ENCODE measurements at places on chromosomes 6 and 20.

DNA sequence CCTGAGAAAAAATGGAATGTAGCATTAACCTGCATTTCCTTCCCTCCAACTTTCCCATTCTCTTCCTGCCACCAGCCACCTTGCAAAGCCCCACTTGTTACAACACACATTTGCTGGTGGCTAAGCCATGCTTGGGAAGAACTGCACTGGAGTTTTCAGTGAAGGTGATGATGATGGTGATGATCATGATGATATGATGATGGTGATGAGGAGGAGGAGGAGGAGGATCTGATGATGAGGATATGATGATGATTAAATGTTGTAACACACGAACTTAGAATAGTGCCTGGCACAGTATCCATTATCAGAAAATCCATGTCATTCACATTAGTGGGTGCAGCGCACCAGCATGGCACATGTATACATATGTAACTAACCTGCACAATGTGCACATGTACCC is 297.2 kb downstream of the TSHZ2 start:
- DNase-seq: no peak

GRCh38 chr6:170249817-170250216 is 41.1 kb downstream of the DLL1 start:
- no peak for DNase-seq

DNA sequence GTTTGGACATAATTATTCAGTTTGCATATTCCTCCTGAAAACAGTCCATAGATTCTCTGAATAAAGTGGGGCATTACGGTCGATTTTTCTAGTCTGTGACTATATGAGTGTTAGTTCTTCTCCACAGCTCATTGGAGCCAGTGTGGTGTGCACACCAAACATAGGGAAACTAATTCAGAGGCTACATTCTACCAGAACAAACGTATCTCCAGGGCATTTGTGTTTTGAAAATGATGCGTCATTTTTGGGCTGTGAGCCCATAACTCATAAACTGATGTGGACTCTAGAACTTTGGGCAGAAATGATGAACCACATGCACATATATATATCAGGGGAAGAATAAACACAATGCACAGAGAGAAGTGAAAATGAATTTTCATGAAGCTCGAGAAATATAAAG is 41.8 kb downstream of the C6orf58 start:
- no peak for DNase-seq

DNA sequence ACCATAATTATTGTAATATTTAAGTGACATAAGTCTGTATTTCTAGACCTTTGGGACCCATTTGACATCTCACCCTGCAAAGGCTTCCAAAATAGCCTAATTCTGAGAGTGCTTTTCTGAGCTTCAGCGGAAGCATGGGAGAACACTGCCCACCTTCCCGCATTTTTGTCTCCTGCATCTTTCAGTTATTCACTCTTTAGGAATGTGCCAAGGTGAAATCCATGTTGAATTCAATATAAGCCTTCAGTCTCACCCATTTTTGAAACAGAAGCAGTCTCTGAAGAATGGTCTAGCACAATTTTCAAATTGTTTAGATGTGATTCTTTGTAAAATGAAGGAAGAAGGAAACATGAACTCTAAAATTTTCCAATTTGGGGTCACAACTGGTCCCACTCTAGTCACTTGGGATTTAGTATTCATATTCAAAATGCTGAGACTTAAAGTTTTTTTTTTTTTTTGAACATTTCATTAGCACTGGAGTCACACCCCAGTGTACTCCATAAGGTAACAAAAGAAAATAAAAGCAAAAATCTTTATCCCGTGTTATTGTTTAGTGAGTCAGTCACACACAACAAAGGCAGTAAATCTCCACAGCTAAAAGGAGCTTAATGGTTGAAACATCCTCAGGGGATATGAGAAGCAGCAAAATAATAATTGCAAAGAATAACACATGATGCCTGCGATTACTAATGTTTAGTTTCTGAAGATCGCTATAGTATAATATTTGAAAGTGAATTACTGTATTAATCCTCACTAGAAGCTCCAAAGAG is 479.9 kb upstream of the BTBD3 start:
- no peak for DNase-seq

DNA sequence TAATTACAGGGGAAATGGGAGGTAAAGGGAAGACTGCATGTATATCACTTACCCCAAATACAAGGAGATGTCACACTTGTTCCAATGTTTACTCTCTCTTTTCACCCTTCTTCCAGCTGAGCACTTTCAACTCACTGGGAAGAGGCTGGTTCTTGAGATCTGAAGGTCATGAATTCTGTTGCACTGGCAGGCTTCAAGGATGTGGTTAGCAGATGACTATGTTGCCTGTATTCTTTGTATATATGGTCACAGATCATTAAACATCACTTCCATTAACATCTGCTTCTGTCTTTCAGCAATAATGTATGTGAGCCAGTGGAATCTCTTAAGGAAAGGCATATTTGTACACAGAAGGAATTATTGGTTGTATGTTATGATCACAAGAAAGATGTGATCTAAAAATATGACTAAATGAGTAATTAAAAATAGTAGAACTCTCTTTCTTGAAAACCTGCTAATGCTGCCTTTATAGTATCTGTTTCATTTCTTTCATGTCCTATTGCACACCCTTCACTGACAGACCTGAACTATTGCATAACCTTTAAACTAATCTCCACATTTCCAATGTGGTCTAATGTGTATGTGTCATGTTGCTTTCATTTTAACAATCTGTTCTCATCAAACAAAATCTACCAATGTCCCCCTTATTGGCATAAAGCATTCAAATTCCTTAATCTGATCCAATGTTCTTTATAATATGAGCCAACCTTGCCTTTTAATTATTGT is 131.4 kb upstream of the EPHA7 start:
- no peak for DNase-seq

DNA sequence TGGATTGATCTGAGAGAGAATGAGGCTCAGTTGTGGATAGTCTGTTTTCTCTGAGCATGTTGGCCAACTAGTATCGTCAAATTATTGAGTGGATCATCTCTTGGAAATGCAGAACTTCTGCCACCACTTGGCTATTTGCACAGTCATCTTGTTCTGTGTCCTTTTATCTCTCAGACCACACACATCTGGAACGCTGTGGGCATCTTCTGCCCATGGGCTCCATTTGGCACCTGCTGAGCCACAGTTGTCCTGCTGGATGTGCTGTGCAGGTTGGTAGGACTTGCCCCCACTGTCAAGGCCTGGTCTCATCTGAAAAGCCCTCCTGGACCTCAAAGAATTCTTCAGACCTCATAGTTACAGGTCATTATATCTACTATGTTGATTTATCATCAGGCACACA is 16.7 kb upstream of the C20orf144 start:
- no peak for DNase-seq

DNA sequence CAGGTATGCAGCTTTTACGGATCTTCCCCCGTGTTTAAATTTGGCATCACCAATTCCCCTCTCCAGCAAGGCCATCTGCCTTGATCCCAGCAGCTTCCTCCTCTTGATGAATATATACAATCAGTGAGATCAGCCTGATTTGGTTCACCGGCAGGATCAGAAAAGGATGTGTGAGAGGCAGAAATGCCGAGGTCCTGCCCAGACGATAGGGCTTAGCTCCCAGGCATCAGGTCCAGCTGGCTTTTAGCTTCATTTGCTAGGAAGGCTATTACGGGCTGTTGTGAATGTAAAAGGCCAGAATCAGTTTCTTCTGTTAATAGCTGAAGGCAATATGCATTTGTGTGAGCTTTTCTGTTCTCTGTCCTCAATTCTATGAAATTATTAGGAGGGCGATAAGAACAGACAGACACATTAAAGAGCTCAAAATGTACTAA is 372.8 kb downstream of the BTBD9 start:
- no peak for DNase-seq

GRCh38 chr6:165506657-165507056 is 156.4 kb downstream of the PDE10A start:
- DNase-seq: no peak

- no peak for DNase-seq
These were observed 147.7 kb downstream of the PRL start for GRCh38 chr6:22149096-22149495.

GRCh38 chr6:120966321-120966720 is 368.0 kb downstream of the TBC1D32 start:
- DNase-seq: no peak

GRCh38 chr20:64196847-64197306 is 32.6 kb downstream of the MYT1 start:
- DNase-seq: no peak

DNA sequence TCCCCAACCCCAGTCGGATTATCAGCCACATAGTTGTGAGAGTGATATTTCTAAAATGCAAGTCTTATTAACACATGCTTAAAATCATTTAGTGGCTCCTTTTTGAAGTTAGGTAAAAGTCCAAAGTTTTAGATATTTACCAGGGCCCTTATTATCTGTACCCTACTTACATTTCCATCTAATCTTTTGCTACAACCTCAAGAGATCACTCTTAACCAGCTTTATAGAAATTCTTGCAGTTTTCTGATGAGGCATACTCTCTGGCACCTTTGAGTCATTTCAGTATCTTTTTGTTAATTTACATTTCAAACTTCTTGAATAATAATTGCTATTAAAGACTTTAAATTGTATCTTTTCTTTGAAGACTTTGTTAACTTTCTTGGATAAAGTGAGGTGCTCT is 453.3 kb downstream of the RFPL4B start:
- DNase-seq: no peak

DNA sequence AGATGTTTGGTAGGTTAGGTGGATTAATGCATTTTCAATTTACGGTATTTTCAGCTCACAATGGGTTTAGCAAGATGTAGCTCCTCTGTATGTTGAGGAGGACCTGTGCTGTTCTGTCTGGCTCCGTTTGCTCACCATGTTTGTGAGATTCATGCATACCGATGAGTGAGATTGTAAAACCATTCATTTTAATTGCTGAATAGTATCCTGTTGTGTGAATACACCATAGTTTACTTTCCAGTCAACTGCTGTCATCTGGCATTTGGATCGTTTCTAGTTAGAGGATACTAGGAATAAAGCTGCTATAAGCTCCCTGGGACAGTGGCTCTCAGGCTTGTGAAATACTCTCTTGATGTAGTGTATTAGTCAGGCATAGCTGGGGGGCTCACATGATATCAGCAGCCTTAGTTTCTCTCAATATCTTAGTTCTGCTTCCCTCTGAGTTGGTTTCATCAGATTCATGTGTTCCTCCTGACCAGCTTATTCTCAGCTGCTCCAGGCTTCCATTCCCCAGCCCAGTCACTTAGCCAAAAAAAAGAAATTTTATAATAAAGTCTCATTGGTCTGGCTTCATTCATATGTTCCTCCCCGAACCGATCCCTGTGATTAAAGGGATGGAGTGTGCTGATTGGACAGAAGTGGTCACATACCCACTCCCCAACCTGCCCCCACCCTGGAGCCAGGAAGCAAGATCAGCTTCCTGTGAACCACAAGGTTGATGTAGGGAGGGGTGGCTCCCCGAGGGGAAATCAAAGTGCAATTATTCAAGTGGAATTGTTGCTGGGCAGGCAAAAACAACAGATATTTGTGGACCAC is 10.9 kb upstream of the B4GALT5 start:
- DNase-seq: no peak

DNA sequence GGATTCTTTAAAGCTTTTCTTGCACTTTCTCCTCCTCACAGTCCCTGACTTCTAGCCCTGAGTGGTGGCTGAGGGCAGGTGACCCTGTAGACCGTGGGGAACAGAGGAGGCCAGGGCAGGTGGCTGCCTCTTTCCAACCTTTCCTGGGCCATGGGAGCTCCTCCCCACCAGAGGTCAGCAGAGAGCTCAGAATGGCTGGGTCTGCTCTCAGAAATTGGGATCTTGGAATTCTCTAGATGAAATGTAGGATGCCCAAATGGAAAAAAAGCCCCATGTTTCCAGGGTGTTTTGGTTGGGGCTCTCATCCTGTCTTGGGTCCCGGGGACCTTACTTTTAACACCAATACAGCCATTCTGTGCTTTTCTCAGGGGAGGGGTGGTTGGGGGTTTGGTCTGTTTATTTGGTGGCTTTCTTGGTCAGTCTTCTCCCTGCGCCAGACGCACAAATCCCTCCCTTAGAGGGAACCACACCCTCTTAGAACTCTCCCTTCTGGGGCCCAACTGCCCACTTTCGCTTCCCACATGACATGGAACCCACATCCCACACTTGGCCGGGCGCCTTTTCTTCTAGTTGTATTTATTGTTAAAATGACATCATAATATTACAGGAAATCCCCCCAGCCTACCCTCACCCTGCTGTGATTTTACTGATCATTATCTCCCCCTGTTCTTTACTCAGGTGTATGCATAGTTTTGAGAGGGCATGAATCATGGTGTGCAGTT is 17.9 kb downstream of the GNAS start:
- peak; percentile 50 for DNase-seq

GRCh38 chr6:35014786-35015185 is 125.7 kb downstream of the ANKS1A start:
- DNase-seq: no peak

GRCh38 chr6:96836631-96837080 is 621 bp downstream of the GPR63 start:
- DNase-seq: no peak

DNA sequence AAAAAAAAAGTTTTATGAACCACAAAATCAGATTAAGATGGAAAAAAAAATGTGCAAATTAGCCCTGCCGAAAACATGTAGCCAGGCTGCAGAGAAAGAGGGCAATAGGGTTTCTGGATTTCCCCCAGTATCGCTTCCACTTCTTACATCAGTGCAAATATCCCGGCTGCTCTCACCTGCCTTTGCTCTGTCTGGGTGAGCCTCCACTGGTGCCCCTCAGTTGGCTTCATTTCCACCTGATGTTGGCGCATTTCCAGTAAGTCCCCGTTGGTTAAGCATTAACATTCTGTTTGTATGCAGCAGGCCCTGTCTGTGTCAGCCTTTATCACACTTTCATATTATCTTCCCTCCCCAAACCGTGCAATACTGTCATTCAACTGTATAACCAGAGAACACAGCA is 215.1 kb downstream of the CBLN4 start:
- no peak for DNase-seq

DNA sequence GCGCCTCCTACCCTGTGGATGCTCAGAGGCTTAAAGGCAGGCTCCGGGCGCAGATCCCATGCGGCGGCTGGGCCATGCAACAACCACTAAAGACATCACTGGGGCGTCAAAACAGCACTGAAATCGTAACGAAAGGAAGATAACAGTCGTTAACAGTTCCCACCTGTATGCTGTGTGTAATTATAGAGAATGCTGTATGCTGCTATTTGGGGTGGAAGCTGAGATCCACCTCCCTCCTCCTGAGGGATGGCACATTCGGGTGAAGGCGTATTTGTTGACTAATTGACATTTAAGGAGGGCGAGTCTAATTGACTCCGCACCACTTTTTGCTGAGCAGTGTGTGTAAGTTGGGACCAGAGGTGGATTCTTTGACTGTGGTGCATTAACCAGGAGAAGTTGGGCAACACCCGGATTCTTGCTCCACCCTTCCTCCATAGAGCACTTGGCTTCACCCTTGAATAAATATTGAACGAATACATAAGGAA is 687 bp downstream of the SLC35A1 start:
- no peak for DNase-seq

DNA sequence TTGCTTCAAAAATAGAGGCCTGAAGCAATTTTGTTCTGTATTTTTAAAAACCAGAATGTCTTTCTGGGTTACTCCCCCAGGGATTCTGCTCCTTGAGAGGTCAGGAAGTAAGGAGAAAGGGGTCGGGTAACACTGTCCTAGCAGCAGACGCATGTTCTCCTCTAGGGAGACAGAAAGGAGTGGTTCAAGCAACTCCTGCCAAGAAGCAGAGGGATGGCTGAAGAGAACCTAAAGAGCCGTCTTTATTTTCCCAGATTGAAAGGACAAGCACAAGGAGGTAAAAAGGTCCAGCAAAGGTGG is 58.0 kb upstream of the SLC4A11 start:
- no peak for DNase-seq

GRCh38 chr6:106617302-106617701 is 12.0 kb downstream of the RTN4IP1 start:
- DNase-seq: no peak

GRCh38 chr6:2865694-2866151 is 24.1 kb upstream of the SERPINB1 start:
- DNase-seq: no peak
